ENCODE measurements at places on chromosomes 2 and 18. TPM values are rescaled to one million over a fixed set of nuclear protein-coding genes. Genes with fewer than 3 reads are reported as not detected.

Gene UGT1A5
- not detected for total RNA-seq

DNA sequence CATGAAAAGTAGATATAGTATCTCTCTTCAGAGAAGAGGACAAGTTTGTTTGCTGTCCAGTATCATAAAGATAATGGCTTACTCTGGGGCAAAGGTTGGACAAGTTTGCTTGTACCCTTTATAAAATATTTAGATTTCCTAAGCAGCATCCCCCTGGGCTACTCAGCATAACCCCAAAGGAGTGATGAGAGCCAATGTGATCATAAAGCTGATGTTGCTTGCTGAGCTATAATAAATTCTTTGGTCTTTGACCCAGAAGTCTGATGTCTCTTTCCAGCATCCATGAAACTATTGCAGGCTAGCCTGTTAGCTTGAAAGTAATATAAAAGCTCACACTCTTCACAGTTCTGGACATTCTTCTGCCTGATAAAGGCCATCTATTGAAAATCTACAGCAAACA, 138.3 kb upstream of the STON1 start:
- no peaks in the 10 kb centered on the region for H3K4me1 ChIP-seq
- no peaks in the 10 kb centered on the region for H3K27me3 ChIP-seq

DNA sequence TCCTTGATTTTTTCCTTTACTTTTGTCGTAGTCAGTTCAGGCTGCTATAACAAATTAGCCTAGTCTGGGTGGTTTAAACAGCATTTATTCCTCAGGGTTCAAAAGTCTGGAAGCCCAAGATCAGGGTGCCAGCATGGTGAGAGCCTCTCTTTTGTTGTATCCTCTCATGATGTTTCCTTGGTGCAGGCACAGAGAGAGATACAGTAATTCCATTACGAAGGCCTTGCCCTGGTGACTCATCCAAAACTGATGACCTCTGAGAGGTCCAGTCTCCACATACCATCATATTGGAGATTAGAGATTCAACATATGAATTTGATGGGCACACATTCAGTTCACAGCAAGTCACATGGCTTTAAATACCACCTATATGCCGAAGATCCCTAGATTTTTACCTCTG, 253.8 kb downstream of the CYRIA start:
- H3K4me3 ChIP-seq: no peak overlapping the region
- H3K27me3 ChIP-seq: no peaks in the 10 kb centered on the region
- no peaks in the 10 kb centered on the region for H3K4me1 ChIP-seq
- no peak for DNase-seq

DNA sequence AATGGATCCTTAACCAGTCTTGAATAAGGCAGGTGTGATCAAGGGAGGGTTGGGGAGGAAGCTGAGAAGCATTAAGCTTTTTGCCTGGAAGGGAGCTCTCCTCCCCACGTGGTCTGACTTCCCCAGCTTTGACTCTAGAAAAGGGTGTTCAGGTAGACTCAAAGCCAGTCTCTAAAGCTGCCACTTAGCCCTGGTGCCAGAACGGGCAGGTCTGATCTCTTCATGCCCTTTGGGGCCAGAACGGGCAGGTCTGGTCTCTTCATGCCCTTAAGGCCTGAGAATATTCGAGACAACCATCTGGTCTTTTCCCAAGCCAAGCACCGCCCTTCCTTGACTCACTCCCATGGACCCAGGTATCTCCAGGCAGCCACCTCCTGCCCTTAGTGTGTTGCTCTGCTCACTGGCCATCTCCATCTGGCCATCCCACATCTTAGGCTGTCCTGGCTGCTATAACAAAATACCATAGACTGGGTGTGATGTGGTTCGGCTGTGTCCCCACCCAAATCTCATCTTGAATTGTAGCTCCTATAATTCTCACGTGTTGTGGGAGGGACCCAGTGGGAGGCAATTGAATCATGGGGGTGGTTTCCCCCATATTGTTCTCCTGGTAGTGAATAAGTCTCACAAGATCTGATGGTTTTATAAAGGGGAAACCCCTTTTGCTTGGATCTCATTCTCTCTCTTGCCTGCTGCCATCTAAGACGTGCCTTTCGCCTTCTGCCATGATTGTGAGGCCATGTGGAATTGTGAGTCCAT, 59.4 kb downstream of the SNORC start:
- no peaks in the 10 kb centered on the region for H3K36me3 ChIP-seq
- H3K27ac ChIP-seq: no peak overlapping the region
- no peak for DNase-seq
- no peak overlapping the region for H3K4me3 ChIP-seq
- peaks cover 13% of the 10 kb centered on the region for H3K4me1 ChIP-seq

- no peak overlapping the region for H3K4me3 ChIP-seq
- peaks cover 96% of the 10 kb centered on the region for H3K36me3 ChIP-seq
- H3K27me3 ChIP-seq: no peaks in the 10 kb centered on the region
- DNase-seq: no peak
- no peak overlapping the region for H3K27ac ChIP-seq
Measured at GRCh38 chr18:63405986-63406385, 16.3 kb downstream of the VPS4B start.

- no peaks in the 10 kb centered on the region for H3K27me3 ChIP-seq
- H3K27ac ChIP-seq: no peak overlapping the region
- H3K36me3 ChIP-seq: no peaks in the 10 kb centered on the region
Measured at GRCh38 chr2:101354420-101355311, 32.6 kb downstream of the CREG2 start.

Gene MARCHF7
- 83.2 TPM for total RNA-seq

DNA sequence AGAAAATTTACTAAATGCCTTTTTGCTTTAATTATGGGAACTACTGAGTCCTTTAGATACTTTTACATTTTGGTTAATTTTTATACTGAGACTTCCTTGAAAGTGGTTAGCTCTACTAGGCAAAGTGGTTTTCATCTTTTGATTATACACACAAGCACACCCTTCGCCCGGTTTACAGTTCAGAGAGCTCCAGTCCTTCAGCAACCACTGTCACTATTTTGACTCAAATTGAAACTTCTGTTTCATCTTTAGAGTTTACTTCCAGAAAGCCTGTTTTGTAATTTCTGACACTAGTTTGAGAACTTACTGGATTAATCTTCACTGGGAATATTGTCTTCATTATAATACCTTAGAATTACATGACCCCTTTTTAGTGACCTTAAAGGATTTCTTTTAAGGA, 140.3 kb upstream of the FOSL2 start:
- H3K36me3 ChIP-seq: no peaks in the 10 kb centered on the region
- no peak for DNase-seq
- H3K4me3 ChIP-seq: no peak overlapping the region
- no peaks in the 10 kb centered on the region for H3K27me3 ChIP-seq
- no peaks in the 10 kb centered on the region for H3K4me1 ChIP-seq

Gene MGAT4A
- 85.8 TPM for total RNA-seq

DNA sequence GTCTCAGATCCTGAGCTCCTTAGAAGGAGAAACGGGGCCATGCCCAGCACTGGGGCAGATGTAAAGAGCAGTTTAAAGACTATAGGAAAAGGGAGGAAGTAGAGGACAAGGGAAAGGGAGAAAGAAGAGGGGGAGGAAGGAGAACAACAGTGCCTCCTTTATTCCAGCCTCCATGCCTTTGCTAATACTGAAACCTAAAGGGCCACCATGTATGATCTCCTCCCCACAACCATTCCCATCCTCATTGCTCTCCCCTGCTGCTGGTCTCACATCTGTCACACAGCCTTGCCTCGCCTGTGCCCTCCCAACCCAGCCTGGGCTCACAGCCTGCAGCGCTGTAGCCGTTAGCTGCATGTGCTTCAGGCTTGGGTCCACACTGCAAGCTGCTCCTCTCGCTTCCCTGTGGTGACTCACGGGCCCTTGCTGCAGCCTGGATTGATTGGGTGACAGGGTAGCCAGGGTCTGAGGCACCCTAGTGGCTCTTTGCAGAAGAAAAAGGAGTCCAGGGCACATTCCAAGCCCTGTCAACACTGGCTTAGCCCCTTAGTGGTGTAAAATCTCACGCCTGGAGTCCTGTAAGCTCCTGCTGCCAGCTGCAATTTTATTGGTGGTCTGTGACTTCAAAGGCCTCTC, 281.9 kb downstream of the SRBD1 start:
- peaks cover 12% of the 10 kb centered on the region for H3K27me3 ChIP-seq
- H3K4me3 ChIP-seq: no peak overlapping the region
- H3K4me1 ChIP-seq: peaks cover 10% of the 10 kb centered on the region
- H3K27ac ChIP-seq: no peak overlapping the region

Gene RANBP2
- total RNA-seq: 77.0 TPM

- H3K27me3 ChIP-seq: no peaks in the 10 kb centered on the region
- no peaks in the 10 kb centered on the region for H3K36me3 ChIP-seq
- DNase-seq: no peak
- H3K4me1 ChIP-seq: no peaks in the 10 kb centered on the region
- no peak overlapping the region for H3K4me3 ChIP-seq
Measured at GRCh38 chr2:151842830-151843690, 14.8 kb upstream of the ARL5A start.

- no peak for DNase-seq
- H3K36me3 ChIP-seq: no peaks in the 10 kb centered on the region
- H3K27ac ChIP-seq: no peak overlapping the region
- H3K27me3 ChIP-seq: no peaks in the 10 kb centered on the region
- no peaks in the 10 kb centered on the region for H3K4me1 ChIP-seq
Measured at GRCh38 chr2:122634256-122634655, 878.8 kb downstream of the TSN start.

DNA sequence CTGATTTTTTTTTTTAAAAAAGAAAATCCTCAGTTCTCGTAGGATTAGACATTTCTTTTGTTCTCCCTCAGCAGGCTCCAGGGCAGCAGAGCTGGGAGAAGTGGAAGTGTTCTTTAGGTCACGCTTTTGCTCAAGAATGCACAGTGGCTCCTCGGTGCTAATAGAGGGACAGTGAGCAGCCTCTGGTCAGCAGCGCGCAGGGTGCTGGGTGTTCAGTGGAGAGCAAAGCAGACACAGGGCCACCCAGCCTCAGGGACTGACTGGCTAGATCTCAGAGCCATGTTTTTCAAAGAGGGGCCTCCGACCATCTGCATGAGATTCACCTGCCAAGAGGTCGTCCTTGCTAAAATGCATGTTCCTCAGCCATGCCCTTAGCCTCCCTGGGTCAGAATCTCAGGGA, 218.8 kb downstream of the HAUS1 start:
- no peak for DNase-seq
- H3K4me3 ChIP-seq: no peak overlapping the region
- H3K4me1 ChIP-seq: no peaks in the 10 kb centered on the region

DNA sequence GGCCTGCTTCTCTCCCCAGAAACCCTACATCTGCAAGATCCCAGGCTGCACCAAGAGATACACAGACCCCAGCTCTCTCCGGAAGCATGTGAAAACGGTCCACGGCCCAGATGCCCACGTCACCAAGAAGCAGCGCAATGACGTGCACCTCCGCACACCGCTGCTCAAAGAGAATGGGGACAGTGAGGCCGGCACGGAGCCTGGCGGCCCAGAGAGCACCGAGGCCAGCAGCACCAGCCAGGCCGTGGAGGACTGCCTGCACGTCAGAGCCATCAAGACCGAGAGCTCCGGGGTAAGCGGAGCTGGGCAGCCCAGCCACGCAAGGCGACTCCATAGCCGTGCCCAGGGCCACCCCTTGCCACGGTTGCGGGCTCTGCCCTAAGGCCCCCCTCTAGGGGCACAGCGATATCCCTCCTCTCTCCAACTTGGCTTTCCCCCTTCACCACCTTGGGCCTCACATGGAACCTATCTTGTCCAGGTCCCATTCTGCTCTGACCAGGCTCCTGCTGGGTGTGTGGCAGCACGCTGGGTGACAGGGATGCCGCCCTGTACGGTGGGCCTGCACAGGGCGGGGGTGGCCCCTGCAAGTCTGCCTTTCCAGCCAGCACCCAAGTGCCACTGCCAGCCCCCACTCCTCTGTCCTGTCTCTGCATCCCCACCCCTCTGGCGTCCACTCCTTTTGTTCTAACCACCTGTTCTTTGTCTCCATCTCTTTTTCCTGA, 248.9 kb downstream of the GLI2 start:
- no peak overlapping the region for H3K27ac ChIP-seq
- H3K4me1 ChIP-seq: no peaks in the 10 kb centered on the region
- H3K4me3 ChIP-seq: no peak overlapping the region
- no peaks in the 10 kb centered on the region for H3K36me3 ChIP-seq
- DNase-seq: no peak

Gene PROKR1
- not detected for total RNA-seq

DNA sequence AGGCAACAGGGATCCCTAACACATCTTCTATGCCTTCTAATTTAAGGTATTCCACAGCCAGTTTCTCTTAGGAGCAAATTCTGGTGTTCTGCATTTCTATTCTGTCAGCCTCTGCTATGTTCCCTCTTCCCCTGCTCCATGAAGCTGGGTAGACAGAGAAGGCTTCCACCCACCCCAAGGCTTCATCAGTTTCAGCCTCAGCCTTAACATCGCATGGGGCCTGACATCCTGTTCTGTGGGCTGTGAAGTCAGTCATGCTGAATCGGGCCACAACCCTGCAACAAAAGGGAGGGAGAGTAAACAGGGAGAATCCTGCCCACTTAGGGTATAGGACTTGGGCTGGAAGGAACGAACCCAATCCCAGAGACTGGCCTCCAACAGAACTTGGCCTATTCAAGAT, 70.6 kb upstream of the PPM1B start:
- H3K27me3 ChIP-seq: no peaks in the 10 kb centered on the region
- no peaks in the 10 kb centered on the region for H3K4me1 ChIP-seq
- H3K27ac ChIP-seq: no peak overlapping the region
- H3K36me3 ChIP-seq: no peaks in the 10 kb centered on the region
- no peak overlapping the region for H3K4me3 ChIP-seq

DNA sequence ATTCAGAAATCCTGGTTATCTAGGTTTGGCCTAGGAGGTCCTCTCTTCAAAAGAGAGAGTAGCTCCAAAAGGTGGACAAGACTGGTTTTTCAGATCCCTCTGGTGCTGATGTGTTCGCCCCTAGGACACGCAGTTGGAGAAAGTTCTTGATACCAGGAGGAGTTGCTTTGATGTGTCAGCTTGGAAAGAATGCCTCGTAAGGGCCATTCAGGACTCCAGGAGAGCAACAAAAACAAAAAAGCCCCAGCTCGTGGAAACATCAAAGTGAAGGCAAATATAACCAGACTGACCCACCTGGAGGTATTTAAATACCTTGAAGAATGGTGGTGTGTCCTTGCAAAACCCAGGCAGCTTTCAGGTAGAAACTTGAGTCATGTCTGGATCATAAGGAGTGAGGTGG, 12.5 kb upstream of the LBH start:
- no peaks in the 10 kb centered on the region for H3K36me3 ChIP-seq
- DNase-seq: no peak
- H3K4me3 ChIP-seq: no peak overlapping the region
- no peaks in the 10 kb centered on the region for H3K4me1 ChIP-seq
- peak overlapping the region; percentile 4 for H3K27ac ChIP-seq

GRCh38 chr2:15745907-15746702, 154.4 kb downstream of the DDX1 start:
- H3K36me3 ChIP-seq: no peaks in the 10 kb centered on the region
- H3K4me1 ChIP-seq: peaks cover 6% of the 10 kb centered on the region
- no peak overlapping the region for H3K4me3 ChIP-seq
- H3K27me3 ChIP-seq: no peaks in the 10 kb centered on the region
- H3K27ac ChIP-seq: no peak overlapping the region

GRCh38 chr2:6975988-6976387, 58.8 kb downstream of the RNF144A start:
- H3K4me3 ChIP-seq: no peak overlapping the region
- peaks cover 19% of the 10 kb centered on the region for H3K4me1 ChIP-seq
- H3K27ac ChIP-seq: no peak overlapping the region
- H3K27me3 ChIP-seq: no peaks in the 10 kb centered on the region

Gene HOXD12
- total RNA-seq: not detected

Data from upper lobe of right lung (tissue), 1 donor.